WTC11 (cell line): ENCODE measurements at places on chromosomes 2 and 18.

DNA sequence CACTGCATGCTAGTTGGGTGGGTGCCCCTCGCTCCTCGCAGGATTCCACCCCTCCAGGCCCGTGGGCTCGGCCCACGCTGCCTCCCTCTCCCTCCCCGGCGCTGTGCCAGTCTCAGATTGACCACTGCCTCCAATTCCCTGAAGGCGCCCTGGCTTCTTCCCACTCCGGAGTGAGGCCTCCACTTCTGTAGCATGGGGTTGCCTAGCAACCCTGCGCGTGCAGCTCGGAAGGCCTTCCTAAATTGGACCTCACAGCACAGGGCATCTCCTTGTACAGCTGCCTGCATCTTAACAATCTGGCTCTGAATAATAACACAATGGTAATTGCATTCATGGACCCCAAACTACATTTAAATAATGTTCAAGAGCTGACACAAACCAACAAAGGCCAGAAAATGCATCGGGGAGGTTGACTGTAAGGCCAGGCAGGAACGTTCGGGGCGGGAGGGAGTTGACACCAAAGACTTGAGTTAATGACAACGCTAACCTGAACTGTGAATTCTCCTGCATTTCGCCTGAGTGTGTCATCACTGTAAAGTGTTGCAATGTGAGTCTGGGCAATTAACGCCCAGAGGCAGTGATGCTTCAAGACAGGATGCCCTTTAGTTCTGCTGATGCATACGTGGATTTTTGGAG lies 222.9 kb downstream of the ZBTB7C start:
- DNase-seq, result no peak

GRCh38 chr18:11149441-11150270 lies at the start of gene PIEZO2:
Gene PIEZO2, minus strand, starts transcription at chr18:11149569. Its CDS starts 981 bp downstream, at chr18:11148588.
- peak; percentile 84 for DNase-seq

DNA sequence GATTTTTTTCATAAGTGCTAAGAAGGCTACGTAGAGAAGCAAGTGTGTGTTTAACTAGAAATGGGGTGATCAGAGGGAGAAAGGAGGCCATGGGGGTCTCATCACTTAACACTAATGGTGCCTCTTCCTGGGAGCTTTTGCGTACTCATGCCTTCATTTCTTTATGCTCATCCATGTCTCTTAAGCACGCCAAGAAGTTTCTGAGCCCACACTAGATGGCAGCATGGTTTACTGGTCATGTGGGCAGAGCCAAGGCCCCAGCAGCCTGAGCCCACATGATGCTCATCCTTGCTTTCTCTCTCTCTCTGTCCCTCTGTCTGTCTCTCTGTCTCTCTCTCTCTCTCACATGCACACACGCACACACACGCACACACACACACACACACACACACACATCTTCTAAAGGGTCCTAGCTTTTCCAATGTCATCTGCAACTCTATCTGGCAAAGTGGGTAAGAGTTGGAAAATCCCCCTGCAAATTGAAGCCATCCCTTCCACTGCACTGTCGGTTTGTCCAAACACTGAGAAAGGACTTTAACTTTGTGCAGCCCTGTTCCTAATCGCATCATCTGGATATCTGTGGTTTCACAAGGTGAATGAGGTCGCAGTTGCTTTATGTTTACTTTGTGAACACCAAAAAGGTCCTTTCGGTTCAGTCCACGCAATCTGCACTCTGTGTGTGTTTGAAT lies 137.1 kb upstream of the CCDC68 start:
- peak; percentile 42 for DNase-seq

GRCh38 chr18:63488160-63488559 lies 11.4 kb downstream of the SERPINB5 start:
- no peak for DNase-seq

GRCh38 chr2:1736997-1737480 lies 7.3 kb downstream of the PXDN start:
- no peak for DNase-seq

GRCh38 chr18:56748698-56749268 lies 97.6 kb downstream of the WDR7 start:
- DNase-seq, result no peak

DNA sequence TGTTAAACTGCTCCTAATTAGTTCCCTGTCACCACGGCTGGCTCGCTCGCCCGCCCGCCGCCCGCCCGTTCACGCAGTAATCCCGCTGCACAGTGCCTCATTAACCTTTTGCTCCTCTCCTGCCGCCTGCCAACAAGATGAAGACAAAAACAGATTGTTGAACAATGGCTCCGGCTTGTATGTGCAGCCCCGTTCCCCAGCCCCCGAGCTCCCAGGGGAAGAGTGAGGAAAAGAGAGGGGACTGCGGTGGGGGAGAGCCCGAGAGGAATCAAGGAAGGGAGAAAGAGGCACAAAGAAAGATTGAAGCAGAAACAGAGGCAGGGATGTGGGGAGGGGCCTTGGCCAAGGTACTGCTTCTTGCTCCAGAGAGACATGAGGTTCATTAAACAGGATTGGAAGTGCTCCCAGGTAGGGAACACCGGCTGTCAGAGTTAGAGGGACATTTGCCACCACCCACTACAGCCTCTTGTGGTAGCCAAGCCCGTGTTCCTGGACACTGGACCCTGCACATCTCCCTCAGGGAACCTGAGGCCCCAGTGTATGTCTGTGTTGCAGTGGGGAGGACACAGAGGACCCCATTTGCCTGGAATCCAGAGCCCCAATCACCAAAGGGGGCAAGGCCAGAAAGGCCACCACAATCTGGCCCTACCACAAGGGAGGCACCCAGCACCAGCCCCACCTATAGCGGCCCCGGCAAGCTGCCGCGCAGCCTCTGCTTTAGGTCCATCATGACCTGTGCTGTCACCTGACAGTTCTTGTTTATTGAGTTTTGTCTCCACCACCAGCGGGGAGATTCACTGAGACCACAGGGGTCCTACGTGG lies 38.1 kb downstream of the EMX1 start:
- no peak for DNase-seq

DNA sequence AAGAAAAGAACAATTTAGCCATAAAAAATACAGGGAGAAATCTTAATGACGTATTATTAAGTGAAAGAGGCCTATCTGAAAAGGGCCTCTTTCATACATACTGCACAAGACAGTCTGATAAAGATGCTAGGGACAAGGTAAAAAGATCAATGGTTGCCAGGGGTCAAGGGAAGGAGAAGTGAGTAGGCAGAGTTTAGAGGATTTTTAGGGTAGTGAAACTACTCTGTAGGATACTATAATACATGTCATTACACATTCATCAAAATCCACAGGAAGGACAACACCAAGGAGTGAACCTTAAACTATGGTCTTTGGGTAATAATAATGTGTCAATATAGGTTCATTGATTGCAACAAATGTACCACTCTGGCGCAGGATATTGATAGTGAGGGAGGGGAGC lies 289.3 kb downstream of the FSIP2 start:
- DNase-seq, result no peak

DNA sequence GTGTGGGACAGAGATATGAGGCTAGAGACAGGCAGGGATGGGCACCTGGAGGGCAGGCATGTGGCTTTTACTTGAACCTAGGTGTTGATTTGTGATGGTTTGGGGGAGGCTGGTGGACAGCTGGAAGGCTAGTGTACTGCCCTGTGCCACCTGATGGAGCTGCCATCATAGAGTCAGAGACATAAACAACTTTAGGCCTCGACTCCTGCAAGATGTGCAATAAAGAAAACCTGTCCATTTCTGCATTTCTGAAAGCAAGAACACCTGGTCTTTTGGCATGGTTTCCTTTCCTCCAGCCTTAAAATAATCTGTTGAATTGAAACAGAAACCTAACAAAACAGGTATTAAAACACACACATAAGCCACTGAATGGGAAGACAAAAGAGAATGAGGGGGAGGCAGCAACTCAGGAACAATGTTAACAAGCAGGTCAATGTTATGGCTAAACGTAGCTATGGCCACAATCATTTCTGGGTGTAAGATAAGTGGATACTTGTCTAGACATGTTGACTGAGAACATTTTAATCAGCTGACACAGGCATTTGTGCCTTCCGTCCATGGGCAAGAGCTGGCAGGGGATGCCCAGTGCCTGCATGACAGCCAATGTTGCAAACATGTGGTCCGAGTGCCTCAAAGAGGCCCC lies 87.8 kb downstream of the KCTD1 start:
- no peak for DNase-seq

DNA sequence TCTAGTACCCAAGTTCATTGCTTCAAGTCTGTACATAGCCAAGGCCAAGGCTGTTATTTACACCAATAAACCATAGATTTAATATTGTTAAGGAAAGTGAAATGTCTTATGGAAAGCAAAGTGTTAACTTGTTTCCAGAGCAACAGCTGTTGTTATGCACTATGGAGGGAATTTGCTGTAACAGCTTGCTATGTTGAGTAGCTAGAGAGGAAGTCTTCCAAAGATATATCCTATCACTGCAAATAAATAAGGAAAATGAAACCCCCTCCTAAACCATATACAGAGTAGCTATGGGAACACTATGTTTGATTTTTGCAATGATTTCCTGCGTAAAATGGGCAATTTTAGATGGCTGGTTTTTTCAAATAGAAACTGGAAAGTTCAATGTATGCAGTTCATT lies 21.1 kb downstream of the TMEM182 start:
- DNase-seq, result no peak

GRCh38 chr2:235034265-235035118 lies 82.7 kb downstream of the SH3BP4 start:
- no peak for DNase-seq

- DNase-seq, result no peak
These were observed 39.1 kb upstream of the B3GNT7 start for GRCh38 chr2:231356466-231356844.

GRCh38 chr2:113164930-113165585 lies 8.7 kb upstream of the PSD4 start:
- no peak for DNase-seq

DNA sequence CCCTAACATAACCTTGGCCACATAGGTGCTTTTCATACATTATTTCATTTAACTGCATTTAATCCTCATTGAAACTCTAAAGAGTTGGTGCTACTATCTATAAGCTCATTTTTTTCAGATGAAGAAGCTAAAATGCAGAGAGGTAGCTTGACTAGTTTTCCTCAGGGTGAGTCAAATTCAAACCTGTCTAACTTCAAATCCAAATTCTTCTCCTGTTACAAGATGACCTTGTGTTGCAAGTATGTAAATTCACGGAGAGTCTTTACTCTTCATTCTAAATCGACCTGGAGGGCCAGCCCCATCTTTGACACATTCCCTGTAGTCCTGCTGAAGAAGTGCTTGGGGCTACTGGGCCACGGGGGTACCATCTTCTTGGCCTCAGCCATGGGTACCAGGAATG lies 8.2 kb upstream of the SETBP1 start:
- no peak for DNase-seq

- no peak for DNase-seq
These were observed 43.5 kb downstream of the ATOH8 start for GRCh38 chr2:85797263-85797660.

- no peak for DNase-seq
These were observed 1.6 kb downstream of the KCNJ3 start for GRCh38 chr2:154700136-154700535.

DNA sequence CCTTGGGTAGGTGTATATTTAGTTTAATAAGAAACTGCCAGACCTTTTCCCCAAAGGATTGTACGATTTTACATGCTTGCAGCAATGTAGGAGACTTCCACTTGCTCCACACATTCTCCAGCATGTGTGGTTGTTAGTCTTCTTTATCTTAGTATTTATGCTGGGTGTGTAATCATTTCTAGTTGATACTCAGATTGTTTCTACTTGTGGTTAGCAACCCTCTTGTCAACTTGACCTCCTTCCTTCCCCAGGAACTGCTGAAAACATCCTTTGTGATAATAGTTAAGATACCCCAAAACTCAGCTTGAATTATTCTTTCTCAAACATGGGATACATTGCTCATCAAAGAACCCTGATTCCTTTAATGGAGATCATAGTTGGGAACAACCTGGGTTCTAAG lies 37.2 kb upstream of the CYBRD1 start:
- no peak for DNase-seq

GRCh38 chr2:237391140-237391539 lies 22.8 kb downstream of the COL6A3 start:
- DNase-seq, result no peak

- DNase-seq, result no peak
These were observed 322.3 kb upstream of the VWC2L start for GRCh38 chr2:214088536-214088935.

GRCh38 chr18:73060666-73061288 lies 193.0 kb upstream of the NETO1 start:
- DNase-seq, result no peak

DNA sequence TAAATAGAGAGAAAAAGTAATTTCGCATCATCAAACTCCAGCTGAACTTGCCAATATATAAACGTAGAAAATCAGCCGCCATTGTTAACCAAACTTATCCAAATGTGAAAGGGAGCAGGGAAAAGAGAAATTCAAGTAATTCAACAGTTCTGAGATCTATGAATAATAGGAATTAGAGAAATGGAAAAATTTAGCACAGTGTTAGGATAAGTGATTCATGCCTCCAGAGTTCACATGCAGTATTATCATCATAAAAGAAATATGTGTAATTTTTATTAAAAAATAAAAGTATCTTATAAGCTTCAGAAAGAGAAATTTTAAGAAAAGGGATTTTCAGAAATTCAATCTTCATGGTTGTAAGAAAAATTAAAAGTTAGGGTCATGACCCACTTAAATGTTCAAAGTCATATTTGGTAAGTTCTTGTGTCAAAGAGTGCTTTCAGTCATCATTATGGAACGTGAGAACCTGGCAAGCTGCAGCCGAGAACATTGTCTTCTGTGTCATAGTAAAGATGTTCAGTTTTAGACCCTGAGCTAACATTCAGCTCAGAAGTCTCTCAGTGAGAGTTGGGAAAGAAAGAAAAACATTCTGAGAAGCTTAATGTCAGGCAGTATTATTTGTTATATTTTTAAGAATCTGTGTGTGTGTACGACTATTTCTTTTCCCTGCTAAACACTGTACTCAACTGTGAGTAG lies 414.3 kb upstream of the RGPD4 start:
- DNase-seq, result no peak

DNA sequence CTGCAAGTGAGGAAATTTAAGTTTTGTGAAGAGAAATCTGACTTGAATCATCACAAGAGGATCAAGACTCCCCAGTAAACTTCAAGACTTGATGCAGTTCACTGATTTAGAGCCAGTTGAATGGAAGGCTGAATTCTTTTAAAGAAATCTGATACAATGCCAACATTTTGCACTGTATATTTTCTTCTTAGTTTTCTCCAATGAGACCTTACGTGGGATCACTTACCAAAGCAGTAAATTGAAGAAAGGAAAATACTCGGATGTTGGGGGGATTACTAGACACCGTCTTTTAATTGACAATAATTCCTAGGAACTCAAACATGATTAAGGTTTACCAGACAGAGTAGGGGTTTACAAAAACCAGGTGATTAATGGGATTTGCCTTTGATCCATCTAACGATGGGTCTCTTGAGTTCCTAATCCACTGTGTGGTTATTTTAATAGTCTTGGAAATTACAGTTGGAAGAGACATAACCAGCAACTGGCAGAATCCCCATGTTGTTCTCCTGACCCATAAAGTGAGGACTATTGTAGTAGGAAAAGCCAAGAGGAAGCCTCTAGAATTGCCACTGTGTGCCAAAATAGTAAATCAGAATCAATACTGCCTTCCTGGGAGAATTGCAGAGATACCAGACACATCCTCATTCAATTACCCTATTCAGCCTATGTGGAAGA lies 354.5 kb downstream of the PID1 start:
- no peak for DNase-seq

- no peak for DNase-seq
These were observed 191.2 kb upstream of the NABP1 start for GRCh38 chr2:191486584-191487320.

- no peak for DNase-seq
These were observed 17.2 kb downstream of the SH3YL1 start for GRCh38 chr2:246489-247144.

- DNase-seq, result no peak
These were observed 107.7 kb upstream of the CDC42EP3 start for GRCh38 chr2:37779139-37779538.

GRCh38 chr18:5542515-5543035 lies 1.2 kb downstream of the EPB41L3 start:
- peak; percentile 49 for DNase-seq
